ENCODE measurements at places on chromosomes 6 and 20.

- no peak for DNase-seq
Measured at GRCh38 chr6:52124126-52125121, 37.0 kb upstream of the PKHD1 start.

GRCh38 chr6:96878143-96878542, 19.5 kb downstream of the NDUFAF4 start:
- DNase-seq, result no peak

- no peak for DNase-seq
Measured at GRCh38 chr6:85574932-85575598, 18.6 kb downstream of the SNX14 start.

GRCh38 chr6:7912736-7913517, 2.3 kb upstream of the TXNDC5 start:
- no peak for DNase-seq

GRCh38 chr6:154482858-154483257, 27.6 kb downstream of the CNKSR3 start:
- DNase-seq, result no peak

GRCh38 chr20:25859649-25860530, 163.2 kb upstream of the ZNF337 start:
- DNase-seq, result no peak

GRCh38 chr6:138689849-138690248, 83.7 kb upstream of the CCDC28A start:
- DNase-seq, result no peak

- DNase-seq, result no peak
Measured at GRCh38 chr6:2861060-2861821, 19.6 kb upstream of the SERPINB1 start.

DNA sequence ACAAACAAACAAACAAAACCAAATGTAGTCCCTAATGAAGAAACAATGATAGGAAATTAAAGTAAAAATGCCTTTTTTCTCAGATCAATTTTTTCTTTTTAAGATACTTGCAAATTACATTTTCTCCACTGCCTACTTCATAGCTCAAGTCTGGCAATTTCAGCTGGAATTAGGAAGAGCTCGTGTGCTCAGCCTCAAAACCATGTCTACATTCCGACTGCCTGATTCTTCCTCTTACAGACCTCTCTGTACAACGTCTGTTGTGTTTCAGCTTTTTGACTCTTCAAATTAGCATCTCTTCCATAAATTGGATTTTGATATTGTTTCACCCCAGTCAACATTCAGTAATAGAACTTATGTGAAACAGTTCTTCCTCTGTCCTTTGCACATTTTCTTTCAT, 9.3 kb upstream of the EDN1 start:
- DNase-seq, result no peak

GRCh38 chr6:116012951-116013350, 47.7 kb downstream of the FRK start:
- no peak for DNase-seq

GRCh38 chr20:9689041-9689440, 149.8 kb downstream of the PAK5 start:
- DNase-seq, result no peak

- DNase-seq, result no peak
Measured at GRCh38 chr6:148440877-148441453, 98.3 kb downstream of the SASH1 start.

DNA sequence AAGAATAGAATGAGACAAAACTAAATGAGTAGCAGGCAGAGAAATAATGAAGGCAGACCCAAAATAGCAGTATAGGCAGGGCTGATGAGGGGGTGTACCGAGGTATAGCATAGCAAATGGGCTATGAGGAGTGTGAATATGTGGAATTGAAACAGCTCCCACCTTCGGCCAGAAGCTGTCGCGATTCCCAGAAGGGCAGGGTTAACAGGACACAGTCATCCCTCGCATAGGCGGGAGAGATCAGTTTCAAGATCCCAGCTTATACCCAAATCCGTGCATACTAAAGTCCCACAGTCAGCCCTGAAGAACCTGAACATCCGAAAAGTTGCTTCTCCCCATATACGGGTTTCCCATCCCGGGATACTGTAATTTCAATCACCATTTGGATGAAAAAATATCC, 82.7 kb downstream of the PTPRK start:
- no peak for DNase-seq

GRCh38 chr20:47861116-47861515, 75.8 kb upstream of the SULF2 start:
- DNase-seq, result no peak

- DNase-seq, result no peak
Measured at GRCh38 chr20:21134883-21135493, 9.1 kb downstream of the KIZ start.

DNA sequence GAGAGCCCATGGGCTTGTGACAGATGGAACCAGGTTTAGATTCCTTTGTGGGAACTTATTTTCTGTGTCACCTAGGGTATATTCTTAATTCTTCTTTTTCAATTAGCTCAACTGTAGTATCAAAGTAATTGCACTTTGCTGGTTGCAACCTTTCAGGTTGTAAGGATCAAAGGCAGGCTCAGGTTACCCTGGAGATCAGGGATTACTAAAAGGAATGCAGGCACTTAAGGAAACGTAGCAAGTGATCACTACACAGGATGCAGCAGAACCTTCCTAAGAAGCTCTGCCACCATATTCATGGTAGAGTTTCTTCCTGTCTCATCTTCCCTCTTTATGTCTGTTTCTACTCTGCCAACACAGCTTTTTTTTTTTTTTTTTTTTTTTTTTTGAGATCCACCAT, 133.2 kb upstream of the JAG1 start:
- no peak for DNase-seq

GRCh38 chr6:133341607-133342158, 100.5 kb downstream of the EYA4 start:
- no peak for DNase-seq

Measured in memory B cell (primary cell).